ENCODE measurements at places on chromosomes 7 and 10.

GRCh38 chr7:158657189-158657746, 47.3 kb downstream of the NCAPG2 start:
- no peak for DNase-seq

DNA sequence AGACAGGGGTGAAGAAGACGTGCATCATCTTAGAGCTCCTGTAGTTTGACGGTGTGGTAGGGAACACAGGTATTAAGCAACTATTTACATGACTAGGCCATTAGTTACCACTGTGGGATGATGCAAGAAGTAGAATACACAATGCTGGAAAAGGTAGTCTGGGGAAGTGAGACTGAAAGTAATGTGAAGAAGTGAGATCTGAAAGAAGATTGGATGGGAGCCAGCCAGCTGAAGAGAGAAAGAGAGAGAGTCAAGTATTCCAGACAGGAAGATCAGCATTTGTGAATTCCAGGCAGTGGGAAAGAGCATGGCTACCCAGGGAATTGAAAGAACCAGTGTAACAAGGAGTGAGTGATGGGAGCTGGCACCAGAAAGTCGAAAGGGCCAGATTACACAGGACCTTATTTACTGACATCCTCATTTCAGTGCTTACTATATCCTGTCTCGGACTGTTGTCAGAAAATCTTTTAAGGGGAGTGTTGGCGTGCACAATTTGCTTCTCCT, 4.0 kb upstream of the CFAP58 start:
- no peak for DNase-seq

GRCh38 chr7:91286432-91286831, 22.2 kb downstream of the FZD1 start:
- DNase-seq: no peak

GRCh38 chr10:32556783-32557395, 110.9 kb downstream of the CCDC7 start:
- no peak for DNase-seq

- no peak for DNase-seq
These were observed 1.9 kb downstream of the INA start for GRCh38 chr10:103278862-103279298.

GRCh38 chr7:137757146-137757925, 89.4 kb downstream of the DGKI start:
- DNase-seq: no peak

DNA sequence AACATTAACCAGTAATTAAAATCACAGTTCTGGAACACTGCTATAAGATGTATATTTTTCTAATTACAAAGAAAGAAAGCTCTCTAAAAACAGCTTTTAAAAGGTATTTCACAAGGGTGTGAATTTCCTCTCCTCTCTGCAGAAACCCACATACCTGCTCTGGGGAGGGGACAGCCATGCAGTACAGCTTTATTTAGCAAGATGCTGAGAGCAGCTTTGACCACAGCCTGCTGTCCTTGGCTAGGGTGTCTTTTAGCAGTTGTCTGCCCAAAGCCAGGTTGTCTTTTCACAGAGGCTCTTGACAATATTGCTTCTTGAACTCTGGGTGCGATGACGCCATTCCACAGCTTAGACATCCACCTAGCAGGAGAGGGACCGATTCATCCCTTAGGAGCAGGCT, 148.3 kb downstream of the CTTNBP2 start:
- DNase-seq: no peak

DNA sequence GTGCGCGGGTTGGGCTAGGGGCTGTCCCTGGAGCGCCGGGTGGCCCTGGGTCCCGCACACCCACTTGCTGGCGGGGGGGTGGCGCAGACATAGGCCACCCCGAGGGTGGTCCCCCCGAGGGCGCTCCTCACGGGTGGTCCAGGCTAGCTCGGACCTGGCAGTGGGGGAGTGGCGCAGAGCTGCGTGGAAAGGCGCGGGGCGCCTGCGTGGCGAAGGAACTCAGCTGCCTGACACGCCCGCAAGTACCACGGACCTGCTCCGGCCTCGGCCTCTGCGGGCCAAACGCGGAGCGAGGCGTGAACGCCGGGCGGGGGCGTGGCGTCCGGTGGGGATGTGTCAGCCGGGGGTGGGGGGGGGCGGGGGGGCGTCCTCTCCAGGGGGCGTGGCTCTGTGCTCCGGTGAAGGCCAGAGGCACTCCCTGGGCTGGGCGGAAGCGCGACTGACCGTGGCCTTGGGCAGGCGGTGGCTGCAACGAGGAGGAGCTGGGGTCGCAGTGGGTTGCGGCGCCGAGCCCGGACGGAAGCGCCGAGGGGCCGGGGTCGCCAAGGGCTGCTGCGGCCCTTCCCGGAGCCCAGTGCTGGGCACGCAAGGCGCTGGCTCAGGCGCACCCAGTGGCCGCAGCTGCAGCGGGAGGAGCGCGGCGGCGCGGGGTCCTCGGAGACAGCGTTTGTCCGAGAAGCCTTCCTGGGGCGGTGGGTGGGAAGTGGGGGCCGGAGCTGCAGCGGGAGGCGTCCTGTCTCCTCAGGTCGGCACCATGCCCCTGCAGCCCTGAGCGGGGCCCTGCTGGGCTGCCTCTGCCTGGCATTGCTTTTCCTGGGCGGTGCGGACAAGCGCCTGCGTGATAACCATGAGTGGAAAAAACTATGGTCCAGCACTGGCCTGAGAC, 58.9 kb upstream of the NUPR2 start:
- peak; percentile 22 for DNase-seq

All from D341Med (cell line).